ENCODE measurements at places on chromosomes 1 and 21.

DNA sequence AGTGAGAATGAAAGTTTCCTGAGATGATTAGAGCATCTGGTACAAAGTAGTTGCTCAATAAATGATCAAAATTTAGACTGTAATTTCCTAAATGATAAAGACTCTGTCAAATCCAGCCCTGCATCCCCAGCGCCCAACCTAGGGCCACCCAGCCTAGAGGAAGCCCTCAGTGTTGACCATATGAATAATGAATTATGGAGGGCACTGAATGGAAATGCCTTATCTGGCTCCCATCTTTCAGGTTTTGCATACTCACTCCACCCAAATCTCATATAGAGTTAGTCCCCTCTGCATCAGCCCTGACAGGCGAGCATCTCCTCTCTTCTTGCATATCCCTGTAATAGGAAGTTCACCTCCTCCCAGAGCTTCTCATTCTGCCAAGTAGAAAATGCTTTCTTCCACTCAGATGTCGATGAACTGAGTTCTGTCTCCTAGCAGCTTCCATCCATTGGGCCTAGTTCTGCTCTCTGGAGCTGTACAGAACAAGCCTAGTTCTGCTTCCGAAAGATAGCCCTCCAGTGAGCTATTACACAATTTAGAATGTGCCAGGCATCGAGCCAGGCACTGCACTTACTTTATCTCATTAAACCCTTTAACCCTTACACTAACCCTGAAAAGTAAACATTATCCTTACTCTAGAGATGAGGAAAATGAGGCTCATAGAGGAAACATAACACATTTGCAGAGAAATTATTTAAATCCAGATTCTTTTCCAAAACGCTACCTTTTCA is 20.9 kb downstream of the COA7 start:
- no peak for DNase-seq

DNA sequence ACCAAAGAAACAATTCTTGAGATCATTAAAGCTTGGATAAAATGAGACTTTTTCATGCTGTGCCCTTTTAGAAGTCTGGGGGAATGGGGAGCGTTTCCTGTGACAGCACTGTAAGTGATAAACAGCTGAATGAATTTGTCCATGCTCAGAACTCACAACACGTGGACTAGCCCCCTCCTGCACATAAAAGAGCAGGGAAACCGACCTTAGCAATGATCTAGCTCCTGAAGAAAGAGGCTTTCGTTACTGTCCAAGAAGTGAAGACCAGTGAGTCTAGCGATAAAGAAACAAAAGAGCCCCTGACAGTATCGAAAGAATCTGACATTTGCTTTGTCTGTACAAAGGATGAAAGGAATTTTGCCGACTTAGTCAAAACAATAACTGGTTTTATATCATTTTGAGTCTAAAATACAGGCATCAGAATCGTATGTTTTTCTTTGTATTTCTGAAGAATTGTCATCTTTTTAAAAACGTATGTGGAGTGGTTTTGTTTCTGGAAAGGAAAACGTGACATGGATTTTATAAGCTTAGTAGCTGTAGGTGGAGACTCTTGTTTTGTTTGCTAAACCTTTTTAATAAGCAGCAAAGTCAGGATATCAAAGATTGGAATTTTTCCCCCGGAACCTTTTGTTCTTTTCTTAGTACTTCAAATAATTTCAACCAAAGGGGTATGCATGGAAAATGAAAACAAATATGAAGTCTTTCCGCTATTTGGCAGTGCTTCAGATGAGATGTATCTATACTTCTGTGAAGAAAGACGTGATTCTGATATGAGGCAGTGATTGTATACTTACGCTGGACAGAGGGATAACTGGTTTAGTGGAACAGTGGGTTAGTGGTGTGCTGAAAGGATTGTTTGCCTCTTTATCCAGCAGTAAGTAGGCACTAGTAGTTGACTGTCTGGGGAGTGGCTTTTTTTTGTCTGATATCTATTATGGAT is 61.0 kb downstream of the MAST2 start:
- DNase-seq, result no peak

DNA sequence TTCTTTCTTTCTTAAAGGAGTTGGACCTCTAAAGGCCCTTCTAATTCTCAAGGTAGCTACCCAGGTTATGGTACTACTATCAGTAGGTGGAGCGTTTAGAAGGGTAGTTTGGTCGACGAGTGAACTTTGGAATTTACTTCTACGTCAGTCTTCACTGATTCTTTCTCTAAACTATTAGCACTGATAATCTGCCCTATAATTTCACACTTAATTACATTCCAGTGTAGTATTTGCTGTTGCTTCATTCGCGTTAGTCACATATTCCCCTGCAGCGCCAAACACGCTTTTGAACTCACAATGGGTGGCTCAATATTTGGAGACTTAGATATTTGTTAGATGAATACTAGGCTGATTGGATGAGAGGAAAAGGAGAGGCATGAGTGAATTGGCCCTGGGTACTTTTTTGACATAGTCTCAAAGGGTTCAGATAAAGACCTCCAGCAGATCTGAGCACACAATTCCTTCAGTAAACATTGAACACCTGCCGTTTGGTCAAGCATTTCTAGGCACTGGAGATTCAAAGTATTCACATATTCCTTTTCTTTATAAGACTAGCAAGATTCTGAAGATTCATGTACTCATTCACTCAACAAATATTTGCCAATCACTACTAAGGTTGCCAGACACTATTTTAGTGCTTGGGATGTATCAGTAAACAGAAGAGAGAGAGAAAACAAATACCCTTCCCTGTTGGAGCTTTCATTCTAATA is 929 bp upstream of the FOXJ3 start:
- no peak for DNase-seq

DNA sequence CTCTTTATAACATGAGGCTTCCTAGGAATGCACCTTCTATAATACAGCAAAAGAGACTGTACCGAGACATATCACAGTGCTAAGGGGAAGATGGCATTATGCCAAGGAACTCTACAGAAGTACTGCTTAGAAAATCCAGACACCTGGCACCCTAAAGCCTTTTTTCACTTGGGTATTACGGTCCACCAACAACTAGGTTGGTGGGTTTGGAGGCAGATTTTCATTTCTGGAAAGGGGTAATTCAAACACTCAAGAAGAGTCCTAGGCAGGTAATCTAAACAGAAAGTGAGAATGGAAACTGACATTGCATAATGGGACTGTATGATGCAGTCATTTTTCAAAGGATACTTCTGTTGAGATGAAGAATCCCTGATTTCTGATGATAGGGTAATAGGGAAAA is 19.6 kb downstream of the SCMH1 start:
- DNase-seq, result no peak

DNA sequence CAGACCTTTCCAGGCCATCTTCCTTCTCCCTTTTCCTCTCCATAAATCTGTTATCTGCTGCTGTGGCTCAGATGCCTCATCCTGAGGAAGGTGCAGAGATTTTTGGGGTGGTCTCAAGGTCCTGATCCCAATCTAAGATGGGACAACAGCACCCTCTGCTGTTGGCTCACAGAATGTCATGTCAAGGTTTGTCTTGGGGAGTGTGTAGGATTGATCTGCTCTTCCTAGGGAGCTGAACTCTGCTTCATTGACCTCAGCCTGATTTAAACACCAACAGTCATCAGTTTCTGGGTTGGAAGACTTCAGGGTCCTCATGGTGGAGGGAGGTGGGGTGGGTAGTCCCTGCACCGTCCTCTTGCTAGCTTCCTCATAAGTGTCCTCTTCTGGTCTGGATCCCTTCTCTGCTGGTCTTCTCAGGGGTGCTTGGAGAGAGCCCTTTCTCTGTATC is 62.8 kb upstream of the LAX1 start:
- DNase-seq, result no peak

DNA sequence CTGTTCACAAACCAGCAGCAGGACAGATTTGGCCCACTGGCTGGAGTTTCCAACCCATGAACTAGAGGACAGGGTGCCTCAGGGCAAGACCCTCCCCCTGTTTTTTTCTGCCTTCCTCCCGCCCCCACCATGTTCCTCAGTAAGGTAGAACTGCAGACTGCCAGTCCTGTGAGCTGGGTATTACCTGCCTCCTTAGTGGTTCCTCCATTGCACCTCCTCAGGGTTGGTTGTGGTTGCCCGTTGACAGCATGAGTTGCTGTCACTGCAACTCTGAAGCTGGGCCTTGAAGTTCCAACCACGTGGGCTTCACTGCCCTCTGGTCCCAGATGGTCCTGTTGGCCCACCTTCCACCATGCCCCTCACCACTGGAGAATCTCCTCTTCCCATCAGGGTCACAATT is 28.8 kb downstream of the TENT5C start:
- DNase-seq, result no peak

GRCh38 chr1:148383966-148384365 is 99.1 kb downstream of the PPIAL4G start:
- DNase-seq, result no peak

- no peak for DNase-seq
Observed at GRCh38 chr1:172821609-172822274, 162.8 kb downstream of the FASLG start.

DNA sequence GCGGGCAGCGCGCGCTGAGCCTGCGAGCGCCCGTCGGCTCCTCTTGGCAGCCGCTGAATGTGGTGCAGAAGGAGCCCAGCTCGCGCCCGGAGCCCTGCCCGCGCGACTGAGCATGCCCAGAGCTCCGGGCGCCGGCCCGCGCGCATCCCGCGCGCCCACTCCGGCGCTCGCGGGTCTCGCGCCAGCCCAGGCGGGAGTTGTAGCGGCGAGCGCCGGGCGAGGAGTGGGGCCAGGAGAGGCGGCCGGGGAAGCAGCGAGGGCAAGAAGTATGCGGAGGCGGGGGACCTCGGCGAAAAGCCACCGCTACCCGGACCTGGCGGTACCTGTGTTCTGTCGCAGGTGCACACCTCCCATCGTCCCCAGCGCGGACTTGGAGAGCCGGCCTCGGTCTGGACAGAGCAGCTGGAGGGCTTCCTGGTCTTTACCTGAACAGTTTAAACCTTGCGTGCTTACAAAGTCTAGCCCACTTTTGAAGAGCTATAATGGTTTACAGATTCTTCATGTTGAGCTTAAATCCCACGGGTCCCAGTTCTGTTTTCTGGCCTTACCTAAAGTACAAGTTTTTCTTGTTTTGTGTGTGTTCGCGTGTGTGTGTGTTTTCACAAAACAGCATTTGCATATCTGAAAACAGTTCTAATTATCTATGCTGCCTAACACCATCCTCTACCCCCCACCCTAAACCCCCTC is at the start of gene DDAH1:
DDAH1 (minus strand) TSS at position 61 of the 687 bp plus-strand sequence. CDS start 114 bp downstream, outside the sequence.
- no peak for DNase-seq

DNA sequence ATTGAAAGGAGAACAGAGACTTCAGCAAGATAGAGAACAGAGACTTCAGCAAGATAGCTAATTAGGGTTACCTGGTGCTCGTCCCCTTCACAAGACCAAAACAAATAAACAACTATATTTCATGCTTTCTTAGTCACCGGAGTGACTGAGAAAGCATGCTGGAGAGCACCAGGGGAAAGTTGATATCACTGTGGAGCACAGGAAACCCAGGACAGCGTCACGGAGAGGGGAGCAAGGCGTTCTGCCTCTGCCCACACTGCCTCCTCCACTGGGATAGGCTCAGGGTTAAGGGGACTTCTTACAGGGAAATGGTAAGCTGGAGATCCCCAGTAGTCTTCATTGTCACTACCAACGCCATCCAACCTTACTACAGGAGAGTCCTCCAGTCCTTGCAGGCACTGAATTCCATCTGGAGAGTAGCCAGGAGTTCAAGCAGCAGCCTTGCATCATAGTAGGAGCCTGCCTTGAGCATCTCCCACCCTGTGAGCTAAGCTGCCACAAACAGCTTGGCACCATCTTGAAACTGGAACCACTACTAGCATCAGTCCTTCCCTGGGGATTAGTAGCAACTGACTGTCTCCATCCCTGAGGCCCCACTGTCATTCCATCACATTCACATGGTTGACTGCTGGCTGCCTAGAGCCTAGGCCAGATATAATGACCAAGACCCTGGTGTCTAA is 239.4 kb downstream of the PLPP3 start:
- DNase-seq, result no peak

DNA sequence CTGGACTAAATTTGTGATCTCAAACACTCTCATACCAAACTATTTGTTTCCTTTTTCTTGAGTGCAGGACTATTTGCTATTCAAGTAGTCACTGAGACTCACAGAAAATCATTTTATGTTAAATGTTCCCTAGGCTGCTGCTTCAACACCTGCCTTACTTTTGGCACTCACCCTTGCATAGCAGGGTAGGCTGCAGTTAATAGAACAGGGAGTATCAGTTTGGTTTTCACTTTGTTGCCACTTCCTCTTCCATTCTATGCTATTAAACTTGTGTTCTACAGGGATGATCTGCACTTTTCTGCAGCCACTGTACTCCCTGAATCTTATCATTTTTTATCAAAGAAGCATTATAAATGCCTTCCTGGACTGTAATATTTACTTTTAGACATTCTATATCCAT is 148.7 kb upstream of the PRMT6 start:
- no peak for DNase-seq

DNA sequence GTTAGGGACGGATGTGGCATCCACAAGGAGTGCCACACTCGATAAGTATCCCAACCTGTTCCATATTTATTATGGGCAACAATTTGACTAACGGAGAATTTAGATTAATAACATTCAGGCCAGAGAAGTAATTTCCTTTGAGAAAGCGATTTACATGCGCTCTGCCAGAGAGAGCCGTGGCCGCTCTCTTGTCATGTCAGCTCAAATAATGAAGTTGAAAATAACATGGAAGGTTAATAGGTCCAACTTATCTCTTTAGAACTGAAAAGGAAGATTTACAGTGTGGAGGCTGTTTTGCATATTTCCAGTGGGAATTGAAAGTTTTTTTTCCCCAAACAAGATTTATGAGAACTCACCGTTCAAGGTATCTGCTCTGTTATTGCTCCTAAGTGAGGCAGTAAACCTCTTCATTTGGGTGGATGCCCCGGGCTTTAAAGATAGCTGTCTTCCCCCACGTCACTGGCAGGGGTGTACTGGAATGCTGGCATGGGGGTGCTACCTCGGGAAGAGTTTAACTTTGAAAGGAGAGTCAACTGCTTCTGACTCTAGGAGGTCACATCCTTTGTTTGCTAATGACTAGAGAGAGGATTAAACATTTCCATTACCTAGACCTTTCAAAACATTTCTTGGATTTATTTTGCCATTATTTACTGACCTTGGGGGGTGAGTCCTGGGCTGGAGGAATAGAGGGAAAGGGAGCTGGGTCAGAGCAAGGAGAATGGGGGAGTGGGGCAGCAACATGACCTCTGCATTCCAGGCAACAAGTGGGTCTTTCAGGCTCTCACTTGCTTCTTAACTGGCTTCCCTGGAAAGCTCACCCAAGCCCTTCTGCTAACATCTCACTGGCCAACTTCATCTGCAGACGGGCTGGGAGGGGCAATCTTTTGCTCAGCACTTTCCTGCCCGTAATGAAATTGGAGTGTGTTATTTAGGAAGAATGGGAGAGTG is 204.2 kb downstream of the CAMTA1 start:
- no peak for DNase-seq

DNA sequence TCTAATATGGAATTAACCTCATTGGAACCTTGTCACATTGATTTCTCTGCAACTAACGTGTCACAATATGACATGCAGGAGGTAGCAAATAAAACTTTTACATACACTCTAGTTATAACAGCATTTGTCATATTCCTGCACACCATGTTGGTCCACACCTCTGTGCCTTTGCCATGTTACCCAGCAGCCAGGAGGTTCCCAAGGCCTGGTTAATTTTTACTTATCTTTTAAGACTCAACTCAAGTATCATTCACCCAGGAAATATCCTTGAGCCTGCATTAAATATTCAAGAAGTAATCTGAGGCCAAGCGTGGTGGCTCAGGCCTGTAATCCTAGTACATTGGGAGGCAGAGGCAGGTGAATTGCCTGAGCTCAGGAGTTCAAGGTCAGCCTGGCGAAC is 447.2 kb upstream of the NR5A2 start:
- no peak for DNase-seq

GRCh38 chr1:178388418-178389145 is 108.2 kb downstream of the CLEC20A start:
- DNase-seq, result no peak
